ENCODE measurements at places on chromosomes 16 and 17.

DNA sequence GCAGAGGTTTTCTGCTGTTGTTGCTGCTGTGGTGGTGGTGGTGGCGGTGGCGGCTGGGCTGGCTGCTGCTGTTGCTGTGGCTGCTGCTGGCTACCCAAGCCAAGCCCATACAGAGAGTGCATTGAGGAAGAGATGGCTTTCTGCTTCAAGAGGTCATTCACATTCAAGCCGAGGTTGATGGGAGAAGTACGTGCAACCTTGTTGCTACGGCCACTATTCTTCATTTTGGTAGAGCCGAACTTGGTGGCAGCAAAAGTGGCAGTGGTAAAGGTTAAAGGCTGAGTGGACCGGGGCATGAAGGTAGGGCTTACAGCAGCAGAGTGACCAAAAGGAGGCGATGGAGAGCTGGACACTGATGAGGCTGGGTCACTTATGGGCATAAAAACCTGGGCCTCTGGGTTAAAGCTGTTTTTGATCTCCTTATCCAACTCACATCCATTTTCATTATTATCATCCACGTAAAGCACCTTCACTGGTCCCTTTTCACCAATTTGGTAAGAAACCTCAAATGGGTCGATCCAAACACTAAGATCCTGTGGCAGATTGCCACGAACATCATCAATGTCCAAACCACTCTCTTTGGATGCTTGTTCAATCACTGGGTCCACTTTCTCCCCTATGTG is 2.8 kb downstream of the TOB1 start:
- peak; percentile 33 for DNase-seq

GRCh38 chr17:61087024-61087423 is 312.6 kb upstream of the TBX2 start:
- no peak for DNase-seq

DNA sequence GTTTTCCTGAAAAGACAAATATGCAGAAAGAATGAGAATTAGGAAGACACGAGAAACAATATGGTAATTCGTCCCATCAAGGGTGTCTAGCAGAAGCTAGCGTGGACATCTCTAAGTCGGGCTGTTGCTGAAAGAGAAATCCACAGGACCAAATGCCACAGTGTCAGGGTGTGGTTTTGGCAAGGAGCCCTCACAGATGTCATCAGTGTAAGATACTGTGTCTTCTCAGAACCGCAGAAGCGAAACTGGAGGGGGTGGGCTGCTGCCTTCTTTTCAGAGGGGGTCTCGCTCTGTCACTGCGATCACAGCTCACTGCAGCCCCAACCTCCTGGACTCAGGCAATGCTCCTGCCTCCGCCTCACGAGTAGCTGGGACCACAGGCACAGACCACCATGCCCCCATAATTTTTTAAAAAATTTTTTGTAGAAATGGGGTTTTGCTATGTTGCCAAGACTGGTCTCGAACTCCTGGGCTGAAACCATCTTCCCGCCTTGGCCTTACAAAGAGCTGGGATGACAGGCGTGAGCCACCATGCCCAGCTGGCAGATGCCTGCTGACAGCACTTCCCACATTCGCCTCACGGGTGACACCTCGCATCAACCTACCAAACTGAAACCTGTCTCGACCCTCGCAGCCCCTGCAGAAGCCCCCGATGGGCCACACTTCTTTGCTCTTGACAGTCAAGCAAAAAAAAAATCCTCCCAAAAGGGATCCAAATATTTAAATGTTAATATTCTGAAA is 26.2 kb downstream of the TRAP1 start:
- DNase-seq, result peak; percentile 36

DNA sequence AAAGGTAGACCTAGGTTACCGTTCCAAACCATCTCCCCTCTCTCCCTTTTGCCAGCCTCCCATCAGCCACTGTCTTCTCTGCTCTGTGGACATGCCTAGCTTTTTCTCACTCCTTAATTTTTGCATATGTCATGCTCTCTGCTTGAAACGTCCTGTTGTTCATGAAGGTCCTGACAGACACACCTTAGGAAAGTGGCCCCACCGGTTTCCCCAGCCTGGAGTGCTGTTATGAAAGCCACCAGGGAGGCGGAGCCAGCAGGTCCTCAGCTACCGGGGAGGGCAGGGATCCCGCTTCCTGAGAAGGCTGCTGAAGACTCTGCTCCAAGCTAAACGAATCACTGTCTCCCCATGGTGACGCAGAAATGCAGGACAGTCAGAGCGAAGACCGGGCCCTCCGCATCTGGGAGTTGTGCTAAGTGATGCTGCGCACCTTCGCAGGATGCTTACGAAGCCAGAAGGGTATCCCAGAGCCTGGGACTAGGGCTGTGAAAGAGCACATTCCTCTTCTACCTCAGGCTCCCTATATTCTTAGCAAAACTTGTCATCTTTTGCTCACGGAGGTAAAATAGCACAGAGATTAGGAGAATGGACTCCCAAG is 2.3 kb upstream of the SLC16A11 start:
- no peak for DNase-seq

GRCh38 chr16:21134053-21134452 is 16.6 kb downstream of the DNAH3 start:
- no peak for DNase-seq

- peak; percentile 65 for DNase-seq
These were observed at the start of gene TMEM95 for GRCh38 chr17:7355053-7355452. TSS of gene TMEM95 (plus strand) at chr17:7355156. CDS start at chr17:7355205, 49 bp downstream.

DNA sequence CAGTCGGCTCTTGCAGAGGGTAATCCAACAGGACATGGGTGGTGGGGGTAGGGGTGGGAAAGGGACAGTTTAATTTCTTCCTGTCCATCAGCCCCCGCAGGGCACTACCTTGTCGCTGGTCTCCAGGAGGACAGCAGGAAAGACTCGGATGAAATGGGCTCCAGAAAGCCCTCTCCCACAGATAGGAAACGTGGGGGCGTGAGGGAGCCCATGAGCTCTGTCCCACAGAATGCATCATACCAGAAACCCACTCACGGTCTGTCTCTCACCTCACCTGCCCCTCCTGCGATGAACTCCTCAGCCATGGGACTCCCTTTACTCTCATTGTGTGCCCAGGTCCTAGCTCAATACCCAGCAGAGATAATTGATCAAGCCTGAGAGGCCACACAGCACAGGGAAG is 240.1 kb downstream of the GSG1L start:
- no peak for DNase-seq

DNA sequence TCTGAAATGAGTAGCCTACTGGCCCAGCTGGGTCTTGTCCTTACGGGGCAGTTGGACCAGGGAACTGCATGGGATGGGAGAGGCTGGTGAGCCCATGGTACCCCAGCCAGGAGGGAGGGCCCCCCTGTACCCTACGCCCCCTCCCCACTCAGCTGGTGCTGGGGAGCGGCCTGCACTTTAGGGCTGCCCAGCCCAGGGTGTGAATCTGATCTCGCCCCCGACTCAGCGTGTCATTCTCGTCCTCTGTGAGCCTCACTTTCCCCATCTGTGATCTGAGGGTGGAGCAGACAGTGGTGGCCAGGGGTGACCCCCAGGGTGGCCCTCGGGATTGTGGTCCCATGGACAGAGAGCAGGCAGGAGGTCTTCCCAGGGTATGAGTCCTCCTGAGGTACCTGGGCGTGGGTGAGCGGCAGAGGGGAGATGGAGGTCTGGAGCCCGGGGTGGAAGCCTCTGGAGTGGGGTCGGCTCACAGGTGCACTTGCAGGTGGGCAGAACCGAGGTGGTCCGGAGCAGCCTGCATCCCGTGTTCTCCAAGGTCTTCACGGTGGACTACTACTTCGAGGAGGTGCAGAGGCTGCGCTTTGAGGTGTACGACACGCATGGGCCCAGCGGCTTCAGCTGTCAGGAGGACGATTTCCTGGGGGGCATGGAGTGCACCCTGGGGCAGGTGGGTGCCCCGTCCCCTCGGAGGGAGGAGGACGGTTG is 1.6 kb downstream of the CPNE7 start:
- DNase-seq, result no peak

DNA sequence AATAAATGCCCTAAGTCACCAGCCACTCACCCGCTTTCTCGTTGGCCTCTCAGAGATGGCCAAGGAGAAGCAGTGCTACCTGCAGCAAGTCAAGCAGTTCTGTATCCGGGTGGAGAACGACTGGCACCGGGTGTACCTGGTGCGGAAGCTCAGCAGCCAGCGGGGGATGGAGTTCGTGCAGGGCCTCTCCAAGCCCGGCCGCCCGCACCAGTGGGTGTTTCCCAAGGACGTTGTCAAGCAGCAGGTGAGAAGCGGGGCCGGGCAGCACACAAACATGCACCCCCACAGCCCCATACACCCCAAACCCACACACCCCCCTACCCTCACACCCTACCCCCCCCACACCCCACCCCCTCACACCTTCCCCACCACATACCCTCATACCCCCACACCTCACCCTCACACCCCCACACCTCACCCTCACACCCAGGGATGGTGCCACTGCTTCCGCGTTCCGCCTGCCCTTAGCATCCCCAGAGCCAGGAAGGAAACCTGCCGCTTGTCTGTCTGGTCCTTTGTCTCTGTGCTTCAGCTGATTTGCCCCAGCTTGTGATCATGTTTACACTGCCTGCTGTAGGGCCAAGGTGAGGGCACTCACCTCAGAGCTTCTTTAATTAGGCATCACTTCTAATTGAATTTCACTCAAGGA is 41.9 kb upstream of the ENDOV start:
- no peak for DNase-seq

DNA sequence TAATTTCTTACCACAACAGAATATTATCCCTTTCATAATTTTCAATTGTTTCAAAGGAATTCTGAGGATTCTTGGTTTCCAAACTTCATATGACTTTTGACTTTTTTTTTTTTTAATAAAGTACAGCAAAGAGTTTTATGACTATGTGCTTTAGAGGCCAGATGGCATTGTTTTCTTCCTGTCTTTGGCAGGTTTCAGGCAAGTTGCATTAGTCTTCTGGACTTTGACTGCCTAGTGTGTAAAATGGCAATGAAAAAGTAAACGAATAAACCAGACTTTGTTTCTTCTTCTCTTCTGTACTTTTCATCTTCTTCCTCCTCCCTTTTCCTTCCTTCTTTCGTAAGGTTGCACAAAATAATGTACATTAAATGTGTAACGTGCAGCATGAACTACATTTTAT is 172.6 kb upstream of the RBFOX1 start:
- no peak for DNase-seq

GRCh38 chr16:74679983-74680382 is 13.3 kb upstream of the RFWD3 start:
- no peak for DNase-seq

DNA sequence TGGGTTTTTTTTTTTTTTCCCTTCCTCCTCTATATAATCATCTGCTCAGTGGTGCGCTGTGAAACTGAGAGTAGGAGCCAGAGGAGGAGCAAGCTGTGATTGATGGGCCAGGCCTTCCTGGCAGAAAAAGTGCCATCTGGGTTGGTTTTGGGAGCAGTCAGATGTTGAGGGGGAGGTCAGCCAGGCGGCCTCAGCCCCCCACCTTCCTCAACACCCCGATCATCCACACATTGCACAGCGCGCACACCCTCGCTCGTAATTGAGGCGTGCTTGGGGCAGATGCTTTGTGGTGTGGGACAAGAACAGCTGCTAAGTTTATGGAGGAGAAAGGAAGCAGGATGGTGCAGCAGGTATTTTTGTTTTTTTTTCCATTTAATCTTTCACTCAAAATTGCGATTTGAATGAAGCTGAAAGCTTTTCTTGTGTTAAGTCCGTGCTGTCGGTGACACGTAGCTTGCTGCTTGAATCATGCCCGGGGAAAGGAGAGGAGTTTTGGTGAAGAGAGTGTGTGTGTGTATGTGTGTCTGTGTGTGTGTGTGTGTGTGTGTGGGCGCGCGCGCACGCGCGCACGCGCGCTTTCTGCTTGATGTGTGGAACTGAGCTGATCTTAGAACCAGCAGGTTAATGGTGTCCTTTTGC is 177.4 kb downstream of the RBFOX1 start:
- no peak for DNase-seq

DNA sequence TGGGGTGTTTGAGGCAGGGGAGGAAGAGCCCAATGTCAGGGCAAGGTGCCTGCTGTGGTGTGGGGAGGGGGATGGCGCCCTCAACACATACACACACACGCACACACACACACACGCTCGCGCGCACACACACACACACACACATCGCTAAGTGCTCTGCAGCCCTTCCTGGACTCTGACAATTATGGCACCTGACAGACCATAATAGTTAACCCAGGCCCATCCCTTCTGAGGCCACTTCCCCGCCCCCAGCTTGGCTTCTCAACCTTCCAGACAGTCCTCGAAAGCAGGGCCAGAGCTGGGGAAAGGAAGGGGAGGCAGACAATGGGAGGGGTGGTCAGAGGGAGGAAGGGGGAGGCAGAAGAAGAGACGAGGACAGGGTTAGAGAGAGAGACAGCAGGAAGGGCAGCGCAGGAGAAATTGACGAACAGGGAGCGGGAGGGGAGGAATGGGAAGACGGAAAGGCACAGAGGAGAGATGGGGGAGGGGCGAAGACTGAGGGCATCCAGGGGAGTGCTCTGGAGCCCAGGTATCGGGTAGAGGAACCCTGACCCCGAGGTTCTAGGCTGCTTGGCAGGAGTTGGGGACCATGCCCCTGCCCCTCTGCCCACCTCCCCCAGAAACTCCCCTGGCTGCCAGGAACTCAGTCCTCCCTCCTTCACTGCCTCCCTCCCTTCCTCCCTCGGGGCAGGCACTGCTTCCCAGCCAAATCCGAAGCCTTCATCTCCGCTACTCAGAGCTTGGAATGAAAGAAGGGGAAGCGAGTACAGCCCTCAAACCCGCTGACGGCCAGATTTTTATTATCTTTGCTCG is 4.0 kb downstream of the SRCIN1 start:
- DNase-seq, result no peak
